ENCODE measurements at places on chromosomes 3 and 15.

GRCh38 chr3:14403619-14404155, 1.3 kb downstream of the SLC6A6 start:
- DNase-seq: no peak

- DNase-seq: no peak
These were observed 66.7 kb downstream of the SLC6A1 start for GRCh38 chr3:11059090-11059798.

DNA sequence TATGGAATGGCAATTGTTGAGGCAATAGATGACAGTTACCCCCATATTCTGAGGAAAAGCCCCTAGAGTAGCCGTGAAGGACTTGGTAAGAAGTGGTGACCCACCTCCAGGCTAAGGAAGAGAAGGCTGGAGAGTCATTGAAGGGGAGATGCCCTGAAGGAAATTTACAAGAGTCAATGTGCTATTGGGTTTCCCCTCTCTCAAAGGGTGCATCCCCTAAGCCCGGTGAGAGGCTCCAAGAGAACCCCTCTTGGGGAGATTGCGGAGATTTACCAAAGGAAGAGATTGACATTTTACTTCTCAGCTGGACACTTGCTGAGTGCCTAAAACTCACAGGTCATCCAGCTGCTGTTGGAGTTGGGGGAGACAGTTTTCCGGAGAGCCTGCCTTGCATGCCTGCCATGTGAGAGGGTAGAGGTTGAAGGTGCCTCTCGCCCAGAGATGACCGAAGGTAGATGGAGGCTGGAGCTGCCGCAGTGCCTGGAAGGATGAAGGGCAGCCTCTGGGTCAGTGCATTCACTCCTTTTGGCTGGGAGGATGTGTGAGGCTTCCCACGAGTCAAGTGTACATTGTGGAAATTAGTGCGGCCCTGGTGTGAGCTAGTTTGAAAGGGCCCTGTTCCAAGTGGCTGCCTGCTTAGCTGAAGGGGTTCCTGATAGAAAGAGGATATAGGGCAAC, 30.7 kb downstream of the MESD start:
- DNase-seq: no peak

DNA sequence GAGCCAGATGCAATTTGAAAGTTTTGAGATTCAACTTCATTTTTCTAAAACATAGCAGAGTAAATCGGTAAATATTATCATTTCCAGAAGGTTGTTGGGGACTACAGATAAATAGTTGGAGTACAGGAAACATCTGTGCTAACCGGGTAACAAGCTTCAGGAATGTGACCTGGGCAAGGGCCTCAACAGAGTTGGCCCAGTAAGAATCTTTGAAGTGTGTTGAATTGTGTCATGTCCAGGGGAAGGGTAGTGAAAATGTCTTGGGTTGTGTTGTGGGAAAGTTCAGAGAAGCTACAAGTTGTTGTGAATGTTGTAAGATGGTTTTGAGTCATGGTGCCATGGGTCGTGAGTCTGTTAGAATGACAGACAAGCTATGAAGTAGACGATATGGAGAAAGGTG, 35.7 kb downstream of the SQOR start:
- DNase-seq: no peak

DNA sequence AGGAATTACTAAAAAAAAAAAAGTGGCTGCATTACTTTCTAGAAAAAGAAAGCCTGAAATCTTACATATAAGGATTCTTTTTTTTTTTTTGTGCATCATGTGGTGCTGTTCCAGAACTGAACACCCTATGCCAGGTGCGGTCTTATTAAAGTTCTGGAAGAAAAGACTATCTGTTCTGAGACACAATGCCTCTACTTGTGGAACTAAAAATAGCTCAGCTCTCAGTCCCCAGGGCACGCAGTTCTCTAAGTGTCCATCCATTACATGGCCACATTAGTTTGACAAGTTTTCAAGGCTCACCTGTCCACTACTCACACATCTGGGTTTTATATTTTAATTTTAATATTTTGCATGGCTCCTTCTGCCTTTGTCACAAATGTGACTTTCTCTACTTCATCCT, 126.6 kb upstream of the ADAMTS9 start:
- DNase-seq: no peak

- DNase-seq: no peak
These were observed 31.2 kb upstream of the USP3 start for GRCh38 chr15:63473007-63473748.

GRCh38 chr3:193917158-193917557, 218.8 kb upstream of the HES1 start:
- DNase-seq: no peak

DNA sequence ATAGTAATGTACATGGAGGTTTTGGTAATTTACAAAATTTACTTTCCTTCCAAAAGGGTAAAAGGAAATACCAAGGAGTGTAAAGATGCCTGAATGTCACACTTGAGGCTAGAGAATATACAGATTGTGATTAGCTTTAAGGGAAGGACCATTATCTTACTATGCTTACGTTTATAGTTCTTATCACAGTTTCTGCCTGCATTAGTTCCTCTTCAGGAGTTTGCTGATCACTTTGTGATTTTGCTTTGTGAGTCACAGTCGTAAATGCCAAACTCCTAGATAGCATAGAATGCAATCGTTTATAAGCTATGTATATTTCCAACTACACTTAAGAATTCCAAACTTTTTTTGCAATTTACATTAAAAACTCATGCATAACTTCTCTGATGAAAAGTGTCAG, 1034.6 kb downstream of the DIPK2A start:
- no peak for DNase-seq

- no peak for DNase-seq
These were observed 249.9 kb downstream of the ROBO1 start for GRCh38 chr3:79517766-79518413.

DNA sequence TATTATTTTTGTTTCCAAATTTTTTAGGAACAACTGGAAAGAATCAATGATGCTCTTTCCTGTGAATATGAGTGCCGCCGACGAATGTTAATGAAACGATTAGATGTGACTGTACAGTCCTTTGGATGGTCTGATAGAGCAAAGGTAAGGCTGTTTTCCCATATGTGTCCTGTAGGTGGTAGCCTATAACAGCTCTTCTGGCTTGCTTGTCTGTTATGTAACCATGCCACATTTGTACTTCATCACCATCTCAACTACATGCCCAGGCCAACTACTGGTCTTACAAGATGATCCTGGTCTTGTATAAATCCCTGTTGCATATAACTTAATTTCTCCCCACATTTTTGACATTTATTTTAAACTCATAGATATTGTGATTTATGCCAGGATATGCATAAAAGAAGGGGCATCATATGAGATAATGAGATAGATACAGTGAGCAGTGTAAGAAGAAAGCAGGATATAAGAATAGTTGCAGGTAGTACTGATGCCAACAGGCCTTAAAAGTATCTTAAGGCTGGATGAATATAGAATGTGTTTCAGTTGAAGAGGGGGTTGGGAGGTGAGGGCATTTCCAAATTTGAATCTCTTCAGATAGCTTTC, 20.3 kb downstream of the FAM98B start:
- DNase-seq: no peak

GRCh38 chr3:132655471-132655870, 4.1 kb downstream of the ACAD11 start:
- no peak for DNase-seq

DNA sequence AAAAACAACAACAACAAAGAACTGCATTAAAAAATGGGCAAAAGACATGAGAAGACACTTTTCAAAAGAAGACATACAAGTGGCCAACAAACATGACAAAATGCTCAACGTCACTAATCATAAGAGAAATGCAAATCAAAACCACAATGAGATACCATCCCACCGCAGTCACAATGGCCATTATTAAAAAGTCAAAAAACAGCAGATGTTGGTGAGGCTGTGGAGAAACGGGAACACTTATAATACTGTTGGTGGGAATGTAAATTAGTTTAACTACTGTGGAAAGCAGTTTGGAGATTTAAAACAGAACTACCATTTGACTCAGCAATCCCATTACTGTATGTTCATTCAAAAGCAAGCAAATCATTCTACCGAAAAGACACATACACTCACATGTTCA, 15.1 kb downstream of the EIF1B start:
- DNase-seq: no peak

DNA sequence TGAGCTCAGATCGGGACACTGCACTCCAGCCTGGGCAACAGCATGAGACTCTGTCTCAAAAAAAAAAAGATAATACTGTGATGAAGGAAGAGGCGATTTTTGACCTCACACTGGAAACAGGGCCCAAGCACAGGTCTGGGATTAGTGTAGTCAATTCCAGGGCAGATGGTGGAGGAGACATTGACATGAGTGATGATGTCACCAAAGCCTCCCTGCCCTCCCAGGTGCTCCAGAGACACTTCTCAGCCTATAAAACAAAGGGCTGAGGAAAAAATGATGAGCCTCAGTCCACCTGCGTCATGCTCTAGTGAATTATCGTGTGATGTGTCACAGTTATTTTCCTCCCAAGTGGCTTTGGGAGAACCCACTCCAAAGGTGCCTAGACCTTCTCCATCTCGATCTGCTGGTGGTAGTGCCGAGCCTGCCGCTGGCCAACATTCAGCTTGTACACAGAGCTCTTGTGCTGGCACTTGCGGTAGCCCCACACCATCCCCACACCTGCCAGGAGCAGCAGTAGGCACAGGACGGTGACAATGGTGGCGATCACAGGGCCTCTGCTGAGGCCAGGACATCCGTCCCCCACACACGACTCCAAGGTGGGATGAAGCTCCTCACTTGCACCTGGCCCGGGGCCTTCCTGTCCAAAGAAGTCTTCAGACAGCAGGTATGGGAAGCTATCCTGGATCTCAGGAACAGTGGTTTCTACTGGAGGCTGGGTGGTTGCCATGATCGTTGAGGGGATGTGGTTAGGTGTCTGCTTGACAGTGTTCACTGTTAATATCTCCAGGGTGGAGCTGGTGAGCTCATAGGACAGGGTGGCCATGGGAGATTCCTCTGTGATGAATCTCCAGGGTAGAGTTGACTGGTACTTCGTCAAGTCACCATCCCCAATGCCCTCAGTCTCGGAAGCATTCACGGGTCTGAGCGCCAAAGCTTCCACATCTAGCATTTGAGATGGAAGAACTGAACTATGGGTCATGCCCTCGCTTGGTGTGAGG, 38.8 kb downstream of the CRTAP start:
- DNase-seq: no peak

- no peak for DNase-seq
These were observed 280.5 kb downstream of the TBL1XR1 start for GRCh38 chr3:176916777-176917176.

DNA sequence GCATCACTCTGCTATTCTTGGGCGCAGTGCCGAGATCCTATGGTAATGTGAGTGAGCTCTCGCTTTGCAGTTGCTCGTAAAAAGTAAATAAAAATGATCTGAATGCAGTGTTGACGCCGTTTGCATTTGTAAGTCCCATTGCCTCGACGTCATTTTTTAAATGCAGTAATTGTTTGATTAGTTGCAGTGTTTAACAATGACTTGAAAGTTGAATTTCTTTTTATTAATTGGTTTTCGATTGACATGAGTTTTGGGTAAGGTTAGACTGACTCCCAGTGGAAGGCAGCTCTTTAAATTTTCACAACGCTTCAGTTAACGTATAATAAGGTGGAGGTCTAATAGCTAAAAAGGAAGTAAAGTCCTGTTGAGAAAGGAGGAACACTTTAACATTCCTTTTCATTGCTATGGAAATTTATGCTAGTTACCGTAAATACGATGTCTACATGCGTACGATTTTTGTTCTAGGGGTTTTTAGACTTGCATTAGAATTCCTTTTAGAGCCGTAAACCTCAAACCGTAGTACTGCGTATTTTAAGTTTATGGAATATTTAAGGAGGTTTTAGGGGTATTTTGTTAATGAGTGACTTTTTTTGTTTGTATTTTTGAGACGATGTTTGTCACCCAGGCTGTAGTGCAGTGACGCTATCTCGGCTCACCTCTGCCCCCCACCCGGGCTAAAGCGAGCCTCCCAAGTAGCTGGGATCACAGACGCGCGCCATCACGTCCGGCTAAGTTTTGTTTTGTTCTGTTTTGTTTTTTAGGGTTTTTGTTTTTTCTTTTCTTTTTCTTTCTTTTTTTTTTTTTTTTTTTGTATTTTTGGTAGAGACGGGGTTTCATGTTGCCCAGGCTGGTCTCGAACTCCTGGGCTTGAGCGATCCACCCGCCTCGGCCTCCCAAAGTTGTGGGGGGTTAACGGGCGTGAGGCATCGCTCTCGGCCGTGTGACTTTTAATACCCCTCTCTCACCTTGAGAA, 1.4 kb downstream of the MORF4L1 start:
- DNase-seq: no peak

GRCh38 chr3:100412912-100413590, 11.7 kb downstream of the LNP1 start:
- DNase-seq: no peak

GRCh38 chr3:7543294-7543880, 682.5 kb downstream of the GRM7 start:
- no peak for DNase-seq

DNA sequence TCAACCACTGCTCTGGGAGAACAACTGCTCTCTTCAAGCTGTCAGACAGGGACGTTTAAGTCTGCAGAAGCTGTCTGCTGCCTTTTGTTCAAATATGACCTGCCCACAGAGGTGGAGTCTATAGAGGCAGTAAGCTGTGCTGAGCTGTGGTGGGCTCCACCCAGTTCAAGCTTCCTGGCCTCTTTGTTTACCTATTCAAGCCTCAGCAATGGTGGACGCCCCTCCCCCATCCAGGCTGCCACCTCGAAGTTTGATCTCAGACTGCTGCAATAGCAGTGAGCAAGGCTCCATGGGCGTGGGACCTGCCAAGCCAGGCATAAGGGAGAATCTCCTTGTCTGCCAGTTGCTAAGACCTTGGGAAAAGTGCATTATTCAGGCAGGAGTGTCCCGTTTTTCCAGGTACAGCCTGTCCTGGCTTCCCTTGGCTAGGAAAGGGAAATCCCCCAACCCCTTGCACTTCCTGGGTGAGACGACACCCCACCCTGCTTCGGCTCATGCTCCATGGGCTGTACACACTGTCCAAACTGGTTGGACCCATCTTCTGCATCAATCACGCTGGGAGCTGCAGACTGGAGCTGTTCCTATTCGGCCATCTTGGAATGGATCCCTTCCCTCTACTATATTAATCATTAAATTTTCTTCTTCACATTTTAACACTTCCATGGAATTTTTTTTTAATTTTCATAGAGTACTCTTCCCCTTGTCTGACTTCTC, 167.0 kb upstream of the UBE2E2 start:
- no peak for DNase-seq

- no peak for DNase-seq
These were observed 150.1 kb upstream of the LRRN1 start for GRCh38 chr3:3648988-3649679.
